NCI-H460 (cell line): ENCODE measurements at places on chromosomes 2 and 18.
A peak's percentile ranks its signal among the peaks of the same experiment; 100 is the strongest.

- DNase-seq = no peak
These were observed 8.7 kb downstream of the CNRIP1 start for GRCh38 chr2:68311033-68311432.

DNA sequence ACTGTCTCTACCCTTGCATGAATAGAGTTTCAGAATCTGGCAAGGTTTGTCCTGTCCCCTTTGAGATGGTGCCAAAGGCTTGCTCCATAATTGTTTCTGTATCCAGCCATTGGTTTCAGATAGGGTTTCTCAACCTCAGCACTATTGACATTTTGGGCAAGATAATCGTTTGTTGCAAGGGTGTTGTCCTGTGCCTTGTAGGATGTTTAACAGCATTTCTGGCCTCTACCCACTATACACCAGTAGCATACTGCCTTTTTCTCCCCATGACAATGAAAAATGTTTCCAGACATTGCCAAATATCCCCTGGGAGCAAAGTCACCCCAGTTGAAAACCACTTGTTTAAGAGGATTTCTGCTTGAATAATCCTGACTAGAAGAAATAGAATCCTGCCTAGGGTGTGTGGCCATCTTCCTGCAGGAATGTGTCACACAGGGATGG, 126.8 kb downstream of the CDC42EP3 start:
- DNase-seq = no peak

DNA sequence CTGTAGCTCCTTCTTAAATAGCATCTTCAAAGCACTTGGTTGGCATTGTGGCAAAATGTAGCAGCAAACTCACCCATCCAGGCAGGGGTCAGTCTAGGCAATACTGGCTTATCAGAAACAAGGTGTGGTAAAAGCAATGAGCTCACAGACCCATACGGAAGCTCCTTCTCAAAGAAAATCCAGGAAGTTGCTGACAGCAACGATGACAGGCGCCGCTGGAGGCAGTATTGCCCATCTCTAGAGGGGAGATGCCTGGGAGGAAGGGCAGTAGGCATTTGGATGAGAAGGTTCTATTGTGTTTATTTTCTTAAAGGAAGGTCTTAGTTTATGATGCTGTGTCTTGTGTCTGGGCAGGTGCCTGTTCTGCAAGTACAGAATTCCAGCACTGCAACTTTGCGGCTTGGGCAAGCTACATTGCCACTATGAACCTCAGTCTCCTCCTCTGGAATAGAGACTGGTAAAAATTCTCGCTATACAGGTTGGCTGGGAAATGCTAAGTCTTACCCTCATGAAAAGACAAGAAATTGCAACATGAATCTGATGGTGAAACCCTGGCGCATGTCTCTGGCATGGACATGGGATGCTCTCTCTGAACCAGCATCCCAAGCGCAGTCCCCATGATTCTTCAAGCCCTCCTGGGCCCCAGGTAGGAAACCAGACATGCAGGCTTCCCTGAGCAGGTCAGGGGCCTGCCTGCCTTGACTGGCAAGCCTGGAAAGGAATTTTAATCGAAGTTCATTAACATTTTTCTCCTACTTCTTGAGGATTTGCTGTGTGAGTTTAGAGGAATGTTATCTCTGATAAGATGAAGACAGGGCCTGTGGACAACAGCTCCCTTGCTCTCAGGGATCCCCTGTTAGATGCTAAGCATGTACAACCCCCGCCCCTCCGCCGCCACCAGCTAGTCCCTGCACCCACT, 156.0 kb downstream of the TFCP2L1 start:
- DNase-seq = peak; percentile 42

DNA sequence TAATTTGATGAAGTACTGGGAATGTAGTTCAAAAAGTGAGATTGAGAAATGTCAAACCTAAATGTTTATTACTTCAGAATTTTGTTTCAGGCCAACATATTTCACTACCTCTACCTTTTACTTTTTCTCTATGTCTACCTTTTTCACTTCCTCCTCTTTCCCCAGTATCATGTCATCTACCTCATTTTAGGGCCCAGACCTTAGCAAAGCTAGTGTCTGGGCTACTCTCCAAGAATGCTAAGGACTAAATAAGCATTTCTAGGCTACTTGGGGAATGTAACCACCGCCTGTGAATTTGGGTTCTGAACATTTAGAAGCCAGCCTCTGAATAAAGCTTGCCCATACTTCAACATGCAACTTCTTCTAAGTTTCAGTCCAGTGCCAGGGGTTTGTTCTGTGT, 330.4 kb downstream of the SLC4A3 start:
- no peak for DNase-seq

DNA sequence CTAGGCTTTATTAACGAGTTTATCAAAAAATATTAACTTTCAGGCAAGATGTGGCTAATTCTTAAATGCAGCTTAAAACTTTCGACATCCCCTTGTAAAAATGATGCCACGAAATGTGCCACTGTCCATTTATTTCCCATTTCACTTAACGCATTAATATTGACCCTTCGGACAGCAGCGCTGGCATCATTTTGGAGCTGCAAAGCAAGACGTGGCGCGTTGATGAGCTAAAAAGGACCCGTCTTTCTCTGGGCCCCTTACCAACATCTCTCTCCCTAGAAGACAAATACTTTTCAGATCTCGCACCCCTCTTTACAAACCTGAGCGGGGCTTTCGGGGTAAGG, 367.9 kb downstream of the MTX2 start:
- DNase-seq = no peak
